ENCODE measurements at places on chromosomes 1 and 21. TPM values are rescaled to one million over a fixed set of nuclear protein-coding genes. Genes with fewer than 3 reads are reported as not detected.

- no peak for DNase-seq
Measured at GRCh38 chr1:25247829-25248754, 838 bp upstream of the RSRP1 start.

- no peak for DNase-seq
Measured at GRCh38 chr1:30682396-30683275, 40.7 kb downstream of the MATN1 start.

GRCh38 chr1:231421971-231422797, at the start of gene EGLN1:
Gene EGLN1 (minus strand): TSS chr1:231422287. CDS start chr1:231421888, 399 bp downstream.
- DNase-seq = peak; percentile 87

DNA sequence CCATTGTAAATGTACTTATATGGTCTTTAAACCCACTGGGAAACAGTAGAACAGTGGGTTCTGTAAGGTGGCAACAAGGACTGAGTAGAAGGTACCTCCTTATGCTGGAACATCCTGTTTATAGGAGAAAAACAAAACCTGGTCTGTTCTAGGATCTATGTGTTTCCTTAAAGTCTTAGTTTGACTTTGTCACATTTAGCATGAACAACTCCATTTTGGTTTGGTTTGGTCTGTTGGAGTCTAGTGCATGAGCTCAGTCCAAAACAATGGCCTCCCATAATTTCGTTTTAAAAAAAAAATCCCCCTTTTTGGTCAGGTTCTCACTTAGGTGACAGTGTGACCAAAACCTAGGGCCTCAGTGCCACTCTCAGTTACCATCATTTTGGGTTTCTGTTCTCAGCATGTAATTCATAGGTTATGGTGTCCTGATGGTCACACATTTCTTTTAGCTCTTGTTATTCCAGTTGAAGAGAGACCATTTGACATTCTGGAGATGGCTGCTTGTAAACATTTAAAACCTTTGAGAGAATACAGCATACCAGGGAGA, 66.4 kb upstream of the IL12RB2 start:
- DNase-seq = no peak

NUDT4B gene
- polyA plus RNA-seq = 15.7 TPM

TCHHL1 gene
- polyA plus RNA-seq = not detected

GRCh38 chr1:184023171-184023570, 14.4 kb downstream of the COLGALT2 start:
- no peak for DNase-seq

- DNase-seq = no peak
Measured at GRCh38 chr1:14238472-14239307, 359.8 kb upstream of the KAZN start.

- peak; percentile 4 for DNase-seq
Measured at GRCh38 chr1:59413327-59413720, 116.4 kb downstream of the FGGY start.

DNA sequence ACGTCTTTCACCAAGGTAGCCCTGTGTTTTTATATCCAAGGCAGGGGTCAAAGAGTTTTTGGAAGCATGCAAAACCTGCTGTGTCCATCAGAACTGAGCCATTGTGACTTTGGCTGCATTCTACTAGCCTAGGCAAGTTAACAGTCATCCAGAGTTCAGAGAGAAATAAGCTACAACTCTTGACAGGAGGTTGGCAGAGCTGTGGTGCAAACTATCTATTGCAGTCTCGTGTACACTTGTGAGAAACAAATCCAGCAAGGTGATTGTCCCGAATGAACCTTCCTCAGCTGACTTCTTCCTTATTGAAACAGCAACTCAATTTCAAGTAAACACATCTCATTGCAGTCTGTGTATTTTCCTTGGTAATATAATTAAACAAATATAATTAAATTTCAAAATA, 124.5 kb downstream of the NCAM2 start:
- DNase-seq = no peak

DNA sequence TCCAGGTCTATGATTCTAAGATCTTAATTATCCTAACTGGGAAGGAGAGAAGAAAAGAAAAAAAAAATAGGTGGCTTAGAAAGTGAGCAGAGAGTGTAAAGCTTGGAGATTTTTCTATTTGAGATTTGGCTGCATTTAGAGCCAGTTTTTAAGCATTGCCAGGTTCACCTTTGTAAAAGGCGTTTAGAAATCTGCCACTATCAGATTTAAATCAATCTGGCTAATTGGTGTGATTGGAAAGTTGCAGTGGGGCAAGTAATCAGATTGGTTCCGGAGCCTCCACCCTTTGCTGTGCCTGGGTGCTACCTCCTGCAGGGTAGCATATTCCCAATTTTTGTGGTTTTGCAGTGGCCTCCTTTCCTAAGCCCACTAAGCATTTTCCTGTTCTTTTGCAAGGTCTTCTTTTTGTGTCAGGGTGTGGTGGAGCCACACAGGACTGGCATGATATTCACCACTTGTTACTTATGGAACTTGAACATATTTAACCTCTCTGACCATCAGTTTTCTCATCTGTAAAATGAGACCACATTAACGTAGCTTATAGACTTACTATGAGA, 48.5 kb upstream of the PPP2R5A start:
- DNase-seq = no peak

TAS1R1 gene
- polyA plus RNA-seq = 0.05 TPM

- no peak for DNase-seq
Measured at GRCh38 chr1:63326106-63326472, 3.7 kb downstream of the FOXD3 start.

DNA sequence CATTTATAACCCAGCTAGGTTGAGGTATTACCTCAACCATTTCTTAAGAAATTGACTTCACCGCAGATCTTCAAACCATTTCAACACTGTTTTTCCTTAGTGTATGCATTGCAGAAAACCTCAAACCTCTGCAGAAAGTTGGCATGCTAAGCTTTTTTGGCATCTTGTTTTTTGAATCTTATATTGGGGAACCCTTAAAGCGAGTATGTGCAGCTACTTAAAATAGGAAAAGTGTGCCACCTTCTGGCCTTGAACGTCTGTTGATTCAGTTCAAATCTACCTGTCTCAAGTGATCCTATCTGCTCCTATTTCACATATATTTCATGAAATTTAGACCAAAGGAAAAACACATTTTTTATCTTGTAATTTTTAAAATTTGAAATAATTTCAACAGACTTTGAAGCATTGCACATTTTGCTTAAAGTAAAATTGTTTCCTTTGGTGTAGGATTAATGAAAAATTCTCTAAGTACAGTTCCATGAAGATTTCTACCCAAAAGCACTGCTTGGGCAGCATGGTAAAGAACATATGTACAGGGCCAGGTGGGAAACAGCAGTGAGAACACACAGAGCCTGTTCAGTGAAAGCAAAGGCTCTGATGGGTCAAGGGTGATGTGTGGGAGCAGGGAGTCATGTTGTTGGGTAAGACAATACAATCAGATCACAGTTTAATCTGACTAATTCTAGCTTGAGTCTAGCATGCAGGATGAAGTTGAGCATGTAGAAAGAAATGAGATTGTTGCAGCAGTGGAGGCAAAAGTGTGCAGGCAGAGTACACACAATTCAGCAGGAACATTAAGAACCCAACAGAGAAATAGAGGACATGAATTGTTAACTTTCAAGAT, 17.2 kb downstream of the HENMT1 start:
- peak; percentile 46 for DNase-seq

GRCh38 chr1:183893561-183894289, 88.8 kb downstream of the RGL1 start:
- DNase-seq = no peak

FHL3 gene
- 15.6 TPM for polyA plus RNA-seq

DNA sequence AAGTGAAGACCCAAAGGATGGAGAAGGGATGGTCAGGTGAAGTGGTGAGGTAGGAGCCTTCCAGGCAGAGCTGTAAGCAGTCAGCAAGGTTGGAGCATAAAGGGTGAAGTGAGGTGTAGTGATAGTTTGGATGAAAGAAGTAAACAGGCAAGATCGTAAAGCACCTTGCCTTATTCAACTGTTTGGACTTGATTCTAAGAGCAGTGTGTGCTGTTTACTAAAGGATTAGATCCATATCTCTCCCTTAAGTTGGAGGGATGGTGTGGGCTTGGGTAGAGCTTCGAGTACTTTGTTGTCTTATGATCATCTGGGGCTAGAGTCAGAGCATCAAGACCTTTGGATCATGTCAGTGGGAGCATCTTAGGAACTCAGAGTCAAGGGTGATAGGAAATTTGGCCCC, 39.8 kb upstream of the CD34 start:
- no peak for DNase-seq

FAM177B gene
- polyA plus RNA-seq = not detected

ZSWIM5 gene
- 0.02 TPM for polyA plus RNA-seq

SV2A gene
- polyA plus RNA-seq = 1.00 TPM

- no peak for DNase-seq
Measured at GRCh38 chr1:183477986-183478781, 5.9 kb downstream of the SMG7 start.

DNA sequence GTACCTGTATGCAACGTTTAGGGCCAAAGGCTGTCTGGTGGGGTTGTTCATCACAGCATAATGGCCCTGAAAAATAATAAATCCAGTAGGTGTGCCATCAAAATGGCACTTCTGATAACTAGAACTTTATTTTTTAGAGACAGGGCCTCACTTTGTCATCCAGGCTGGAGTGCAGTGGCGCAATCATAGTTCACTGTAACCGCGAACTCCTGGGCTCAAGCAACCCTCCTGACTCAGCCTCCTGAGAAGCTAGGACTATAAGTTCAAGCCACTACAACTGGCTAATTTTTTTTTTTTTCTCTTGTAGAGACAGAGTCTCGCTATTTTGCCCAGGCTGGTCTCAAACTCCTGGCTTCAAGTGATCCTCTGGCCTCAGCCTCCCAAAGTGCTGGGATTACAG, 4.7 kb downstream of the SNAPIN start:
- peak; percentile 28 for DNase-seq

C1orf141 gene
- not detected for polyA plus RNA-seq

PTPRF gene
- 131 TPM for polyA plus RNA-seq

DNA sequence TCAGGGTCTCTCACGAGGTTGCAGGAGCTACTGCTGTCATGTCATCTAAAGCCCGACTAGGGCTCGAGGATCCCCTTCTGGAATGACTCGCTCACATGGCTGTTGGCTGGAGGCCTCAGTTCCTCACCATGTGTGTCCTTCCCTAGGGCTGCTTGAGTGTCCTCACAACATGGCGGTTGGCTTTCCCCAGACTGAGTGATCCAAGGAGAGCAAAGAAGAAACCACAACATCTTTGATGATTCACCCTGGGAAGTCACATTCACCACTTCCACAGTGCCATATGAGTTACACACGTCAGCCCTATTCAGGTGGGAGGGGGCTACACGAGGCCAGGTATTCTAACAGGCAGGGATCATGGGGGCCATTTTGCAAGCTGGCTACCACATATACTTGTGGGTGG, 64.9 kb downstream of the FHAD1 start:
- peak; percentile 19 for DNase-seq

DNA sequence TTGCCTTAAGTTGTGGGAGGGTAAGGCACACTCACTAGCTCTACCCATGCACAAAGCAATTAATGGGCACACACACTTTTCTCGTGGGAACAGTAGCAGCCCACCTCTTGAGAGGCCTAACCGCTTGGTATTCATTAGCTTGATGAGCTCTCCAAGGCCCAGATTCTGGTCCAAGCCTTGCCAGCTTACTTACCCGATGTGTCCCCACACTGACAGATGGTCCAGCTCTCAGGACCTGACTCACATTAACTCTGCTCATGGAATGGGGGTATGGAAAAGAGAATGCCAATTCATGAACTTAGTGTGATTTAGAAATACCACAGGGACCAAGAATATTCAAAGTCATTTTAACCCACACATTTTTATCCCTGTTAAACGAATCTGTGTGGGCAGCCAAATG, 106.8 kb upstream of the CACHD1 start:
- no peak for DNase-seq

DNA sequence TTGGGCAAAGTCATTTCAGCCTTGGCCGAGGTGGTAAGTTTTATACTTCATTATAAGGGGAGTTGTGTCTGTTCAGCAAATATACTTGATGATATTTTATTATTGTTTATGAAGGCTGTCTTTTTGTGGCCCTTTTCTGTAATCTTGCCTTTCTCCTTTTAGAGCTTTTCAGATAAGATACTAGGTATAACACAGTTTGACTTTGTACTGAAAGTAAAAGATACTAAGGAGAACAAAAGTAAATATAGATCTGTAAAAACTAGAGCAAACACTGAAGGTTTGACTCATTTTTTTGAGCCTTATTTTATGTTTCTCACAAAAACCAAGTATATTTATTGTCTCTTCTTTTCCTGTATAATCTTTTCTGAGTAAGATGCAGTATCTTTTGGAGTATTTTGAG, 61.9 kb downstream of the KIF1B start:
- DNase-seq = no peak

IGSF9 gene
- 8.3 TPM for polyA plus RNA-seq

GRCh38 chr1:242002510-242002909, 3.6 kb upstream of the MAP1LC3C start:
- no peak for DNase-seq

GRCh38 chr1:21955058-21955457, 17.9 kb upstream of the HSPG2 start:
- no peak for DNase-seq

DNA sequence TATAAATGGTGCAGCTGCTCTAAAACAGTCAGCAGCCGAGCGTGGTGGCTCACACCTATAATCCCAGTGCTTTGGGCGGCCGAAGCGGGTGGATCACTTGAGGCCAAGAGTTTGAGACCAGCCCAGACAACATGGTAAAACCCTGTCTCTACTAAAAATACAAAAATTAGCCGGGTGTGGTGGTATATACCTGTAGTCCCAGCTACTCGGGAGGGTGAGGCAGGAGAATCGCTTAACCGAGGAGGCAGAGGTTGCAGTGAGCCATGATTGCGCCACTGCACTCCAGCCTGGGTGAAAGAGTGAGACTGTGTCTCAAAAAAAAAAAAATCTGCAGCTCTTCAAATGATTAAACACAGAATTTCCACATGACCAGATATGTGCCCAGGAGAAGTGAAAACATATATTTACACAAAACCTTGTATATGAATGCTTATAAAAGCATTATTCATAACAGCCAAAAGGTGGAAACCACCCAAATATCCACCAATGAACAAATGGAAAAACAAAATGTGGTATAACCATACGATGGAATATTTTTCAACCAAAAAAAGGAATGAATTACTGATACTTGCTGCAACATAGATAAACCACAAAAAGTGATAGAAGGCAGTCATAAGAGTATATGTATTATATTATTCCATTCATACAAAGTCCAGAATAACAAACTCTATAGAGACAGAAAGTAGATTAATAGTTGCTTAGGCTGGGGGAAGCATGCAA, 14.1 kb downstream of the EPS15 start:
- no peak for DNase-seq

ST6GALNAC5 gene
- 6.3 TPM for polyA plus RNA-seq

DNA sequence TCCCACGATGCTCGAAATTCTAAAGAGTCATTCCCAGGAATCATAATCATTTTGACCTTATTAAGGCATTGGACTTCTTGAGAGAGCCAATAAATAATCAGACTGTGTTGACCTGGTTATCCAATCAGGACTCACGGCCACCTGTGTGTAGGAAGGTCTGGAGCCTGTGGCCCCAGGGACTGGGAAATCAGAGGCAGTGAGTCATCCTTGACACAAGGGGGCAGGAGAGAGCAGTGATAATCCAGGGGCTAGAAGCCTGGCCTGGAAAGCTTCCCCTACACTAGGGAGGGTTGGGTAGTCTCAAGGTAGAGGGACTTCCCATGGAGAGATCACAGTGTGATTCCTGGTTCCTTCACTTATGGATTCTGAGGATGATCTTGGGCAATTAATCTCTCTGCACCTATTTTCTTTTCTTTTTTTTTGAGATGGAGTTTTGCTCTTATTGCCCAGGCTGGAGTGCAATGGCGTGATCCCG, 4.7 kb downstream of the MR1 start:
- peak; percentile 75 for DNase-seq

ABCA4 gene
- 0.29 TPM for polyA plus RNA-seq
